ENCODE measurements at places on chromosomes 7 and 10.

GRCh38 chr7:72405418-72405817, 6.7 kb downstream of the CALN1 start:
- ATAC-seq = no peak

GRCh38 chr10:21885940-21886339, 117.6 kb downstream of the DNAJC1 start:
- ATAC-seq = no peak

DNA sequence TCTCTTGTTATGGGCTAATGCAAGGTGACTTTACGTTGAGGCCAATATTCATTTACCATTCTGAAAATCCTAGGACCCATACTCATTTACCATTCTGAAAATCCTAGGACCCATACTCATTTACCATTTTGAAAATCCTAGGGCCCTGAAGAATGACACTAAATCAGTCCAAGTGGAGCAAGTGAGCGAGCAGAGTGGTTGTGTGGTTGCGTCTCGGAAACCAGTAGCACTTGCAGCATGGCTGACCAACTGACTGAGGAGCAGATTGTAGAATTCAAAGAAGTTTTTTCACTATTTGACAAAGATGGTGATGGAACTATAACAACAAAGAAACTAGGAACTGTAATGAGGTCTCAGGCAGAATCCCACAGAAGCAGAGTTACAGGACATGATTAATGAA, 6.9 kb downstream of the SAR1A start:
- ATAC-seq = no peak

- no peak for ATAC-seq
Observed at GRCh38 chr7:130505753-130506152, 13.9 kb downstream of the MEST start.

DNA sequence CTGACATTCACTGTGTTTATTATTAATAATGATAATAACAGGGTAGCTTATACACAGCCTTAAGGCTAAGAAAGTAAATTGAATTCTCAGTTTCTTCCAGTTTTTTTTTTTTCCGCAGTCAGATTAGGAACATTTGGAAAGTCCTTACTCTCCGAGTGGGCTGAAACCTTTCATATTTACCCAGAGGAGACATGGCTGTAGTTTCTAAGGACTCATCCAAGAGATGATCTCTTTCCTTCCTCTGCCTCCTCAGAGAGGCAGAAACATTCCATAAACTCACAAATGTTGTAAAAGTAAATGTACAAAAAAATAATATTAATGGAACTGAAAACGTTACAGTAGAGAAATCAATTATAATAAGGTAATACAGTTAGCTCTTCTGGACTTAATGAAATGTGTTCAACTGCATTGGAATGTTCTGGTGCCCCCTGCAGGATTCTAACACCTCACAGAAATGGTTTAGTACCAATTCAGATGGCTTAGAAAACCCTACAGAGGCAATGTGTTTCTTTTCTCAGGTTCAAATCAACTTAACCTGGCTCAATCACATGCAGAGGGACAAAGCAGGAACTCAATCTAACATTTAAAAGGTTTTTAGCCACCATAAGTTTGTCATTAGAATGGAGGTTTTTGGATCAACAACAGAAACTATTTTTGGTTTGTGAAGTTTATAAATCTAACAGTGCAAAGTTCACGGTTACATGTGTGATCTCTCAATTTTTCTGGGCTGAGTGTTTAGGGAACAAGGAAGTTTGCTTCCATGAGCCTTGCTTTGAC, 71.7 kb downstream of the ICA1 start:
- peak; percentile 56 for ATAC-seq

GRCh38 chr7:31788445-31788844, 101.4 kb downstream of the PPP1R17 start:
- no peak for ATAC-seq

GRCh38 chr7:151271699-151272355, 23.3 kb upstream of the SMARCD3 start:
- ATAC-seq = no peak

All from stimulated activated memory B cell treated with anti-CD40 and anti-IgM and Interleukin-4, amounts not matched to agents 10 μg/mL and 1 μg/mL and 100 μg/mL, for 72 hours (primary cell).